ENCODE measurements at places on chromosomes 11 and 22.

GRCh38 chr22:45529971-45530575 is 27.4 kb downstream of the FBLN1 start:
- no peak for DNase-seq

- no peak for DNase-seq
These were observed 13.0 kb downstream of the CLPB start for GRCh38 chr11:72421351-72421750.

DNA sequence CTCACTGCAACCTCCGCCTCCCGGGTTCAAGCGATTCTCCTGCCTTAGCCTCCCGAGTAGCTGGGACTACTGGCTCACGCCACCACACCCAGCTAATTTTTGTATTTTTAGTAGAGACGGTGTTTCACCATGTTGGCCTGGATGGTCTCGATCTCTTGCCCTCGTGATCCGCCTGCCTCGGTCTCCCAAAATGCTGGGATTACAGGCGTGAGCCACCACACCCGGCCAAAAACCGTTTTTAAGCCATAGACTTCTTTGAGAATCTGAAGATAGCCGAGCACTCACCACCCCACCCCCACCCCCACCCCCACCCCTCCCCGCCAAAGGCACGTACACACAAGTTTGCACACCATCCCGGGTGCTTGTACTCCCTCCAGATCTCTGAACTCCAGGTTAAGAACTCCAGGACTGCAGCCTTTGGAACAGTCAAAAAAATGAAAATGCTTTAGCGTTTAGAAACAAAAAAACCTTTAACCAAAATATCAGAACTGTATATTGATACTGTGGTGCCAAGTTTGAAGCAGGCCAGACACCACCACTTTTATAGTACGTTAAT is 1.5 kb downstream of the CRKL start:
- DNase-seq = no peak

DNA sequence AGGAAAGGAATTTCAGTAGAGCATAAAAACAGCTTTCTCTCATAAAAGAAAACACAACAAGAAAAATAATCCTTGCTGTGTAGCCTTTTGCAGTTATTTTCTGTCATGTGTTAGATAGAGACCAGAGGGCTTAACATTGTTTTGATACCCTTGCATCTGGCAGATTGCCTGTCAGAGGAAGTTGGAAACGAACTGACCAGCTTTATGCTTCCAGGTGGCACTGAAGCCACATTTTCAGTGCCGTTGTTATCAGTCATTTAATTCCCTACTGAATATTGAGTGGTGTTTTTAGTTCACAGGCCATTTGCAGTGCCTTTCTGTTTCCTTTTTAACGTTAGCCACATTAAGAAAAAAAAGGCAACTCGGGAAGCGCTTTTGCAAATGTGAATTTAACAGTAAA is 21.5 kb upstream of the RAG2 start:
- DNase-seq = no peak

DNA sequence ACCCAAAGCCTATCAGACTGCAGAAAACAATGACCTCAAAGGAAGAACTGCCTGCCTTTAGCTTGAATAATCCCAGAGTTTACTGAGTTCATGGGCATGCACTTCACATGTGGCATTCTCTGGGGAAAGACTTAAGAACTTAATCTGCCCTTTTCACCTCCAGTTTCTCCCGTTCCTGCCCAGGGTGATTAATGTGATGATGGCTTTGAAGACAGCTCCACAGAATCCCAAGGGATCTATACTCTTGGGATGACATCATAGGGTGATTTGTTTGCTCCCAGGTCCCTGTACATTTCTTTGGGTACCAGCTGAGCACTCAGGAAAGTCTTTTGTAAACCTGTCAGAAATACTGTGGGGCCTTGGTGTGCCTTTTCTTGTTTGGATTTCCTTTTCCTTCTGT is 14.0 kb downstream of the FJX1 start:
- DNase-seq = no peak

DNA sequence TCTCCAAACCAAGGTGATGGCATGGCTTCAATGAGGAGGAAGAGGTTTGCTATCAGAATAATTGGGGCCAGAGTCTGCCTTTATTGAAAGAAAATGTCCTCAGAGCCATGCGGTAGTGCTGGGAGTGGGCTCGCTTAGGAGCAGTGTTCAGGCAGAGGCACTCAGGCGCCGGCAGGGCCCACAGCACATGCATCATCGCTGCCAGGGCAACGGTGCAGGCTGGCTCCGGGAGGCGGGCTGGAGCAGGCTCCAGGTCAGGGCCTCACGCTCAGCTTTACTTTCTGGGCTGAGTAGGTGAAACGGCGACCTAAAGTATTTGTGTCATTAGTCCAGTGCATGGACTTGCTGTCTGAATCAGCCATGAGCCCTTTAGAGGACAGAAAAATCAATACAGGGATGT is 169.9 kb upstream of the CCDC90B start:
- no peak for DNase-seq

GRCh38 chr11:64608046-64608445 is 17.0 kb downstream of the SLC22A12 start:
- DNase-seq = no peak

DNA sequence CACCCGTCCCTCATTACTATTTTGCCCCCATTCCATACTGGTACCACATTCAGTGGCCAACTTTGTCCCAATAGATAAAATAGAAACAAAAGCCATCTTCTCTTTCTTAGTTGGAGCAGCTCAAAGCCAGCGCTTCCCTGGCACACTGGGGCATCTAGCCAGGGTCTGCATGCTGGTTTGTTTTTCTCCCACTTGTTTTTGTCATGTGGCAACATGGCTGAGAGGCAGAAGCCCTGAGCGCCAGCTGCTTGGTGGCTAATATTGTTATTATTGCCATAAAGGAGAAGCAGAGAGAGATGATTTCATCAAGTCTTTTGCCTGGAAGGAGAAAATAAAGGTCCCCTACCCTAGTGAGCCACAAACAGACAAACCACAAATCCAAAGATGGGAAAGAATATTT is 48.4 kb upstream of the CRTAM start:
- no peak for DNase-seq

DNA sequence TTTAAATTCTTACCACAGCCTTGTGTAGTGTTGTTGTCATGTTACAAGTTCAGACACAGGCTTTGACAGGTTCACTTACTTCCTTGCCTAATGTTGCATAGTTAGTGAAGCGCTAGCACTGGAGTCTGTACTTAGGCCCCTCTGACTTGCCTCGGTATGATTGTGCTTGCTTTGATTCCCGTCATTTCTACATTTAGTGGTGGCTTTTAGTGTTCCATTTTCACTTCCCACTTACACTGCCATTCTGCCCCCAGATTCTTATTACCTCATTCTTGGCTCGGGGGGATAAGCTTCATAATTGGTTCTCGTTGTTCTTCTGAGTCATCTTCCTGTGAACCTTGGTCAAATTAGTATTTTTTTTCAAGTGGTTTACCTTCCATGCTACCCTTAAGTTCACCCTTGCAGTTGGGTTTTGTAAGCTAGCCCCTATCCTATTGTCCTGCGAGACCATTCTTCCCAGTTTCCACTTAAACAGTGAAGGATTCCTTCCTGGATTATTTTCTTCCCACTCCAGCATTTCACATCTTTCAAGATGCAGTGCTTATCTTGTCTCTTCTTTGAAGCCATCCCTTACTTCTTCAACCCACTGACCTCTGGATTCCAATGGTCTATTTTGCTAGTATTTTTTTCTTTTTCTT is 68.7 kb downstream of the DDX10 start:
- DNase-seq = peak; percentile 39

DNA sequence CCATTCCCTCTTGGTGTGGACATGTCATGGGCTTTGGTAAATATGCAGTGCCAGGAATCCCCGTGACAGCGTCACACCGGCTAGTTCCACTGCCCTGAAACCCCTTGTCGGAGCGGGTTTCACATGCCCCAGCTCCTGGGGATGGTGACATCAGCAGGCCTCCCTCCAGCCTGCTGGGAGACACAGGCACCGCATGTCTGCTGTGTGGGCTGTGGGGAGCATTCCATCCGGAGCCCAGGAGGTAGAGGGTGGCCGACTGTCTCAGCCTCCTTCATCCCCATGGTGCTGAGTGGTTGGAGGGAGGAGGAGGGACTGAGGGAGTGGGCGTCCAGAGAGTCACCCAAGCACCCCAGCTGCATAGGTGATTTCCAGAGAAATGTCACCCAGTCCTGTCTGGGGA is 1161.1 kb downstream of the BRD1 start:
- DNase-seq = no peak

GRCh38 chr11:25615069-25615468 is 716.9 kb upstream of the ANO3 start:
- DNase-seq = no peak

DNA sequence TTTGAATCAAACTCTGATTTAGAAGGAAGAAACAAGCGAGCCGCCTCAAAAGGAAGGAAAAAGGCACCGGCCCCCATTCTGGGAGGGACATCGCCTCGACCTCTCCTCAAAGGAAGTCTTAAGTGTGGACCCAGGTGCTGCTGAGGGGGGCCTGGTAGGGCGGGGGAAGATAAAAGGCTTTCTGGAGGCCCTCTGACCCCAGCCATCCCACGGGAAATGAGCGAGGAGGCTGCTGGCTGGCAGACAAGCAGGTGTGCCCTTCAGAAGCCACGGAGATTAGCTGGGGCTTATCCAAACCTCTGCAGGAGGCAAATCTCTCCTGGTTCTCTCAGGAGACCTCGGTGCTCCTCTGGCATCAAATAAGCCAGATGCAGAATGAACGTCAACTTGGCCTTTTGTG is 171.4 kb upstream of the BLID start:
- DNase-seq = no peak

DNA sequence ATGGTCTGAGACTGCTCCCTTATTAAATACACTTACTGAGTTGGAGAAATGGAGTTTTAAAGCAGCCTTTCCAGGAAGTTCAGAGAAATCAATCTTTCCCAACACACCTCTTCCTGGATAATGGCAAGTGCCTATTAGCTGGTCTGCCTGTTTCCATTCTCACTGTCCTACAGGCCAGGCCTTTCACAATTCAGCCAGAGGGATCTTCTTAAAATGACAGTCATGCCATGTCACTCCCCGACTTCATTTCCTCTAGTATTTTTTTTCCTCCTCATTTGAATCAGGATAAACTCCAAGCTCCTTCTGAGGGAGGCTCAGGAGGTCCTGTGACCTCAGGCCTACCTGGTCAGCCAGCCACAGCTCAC is 62.6 kb downstream of the FDX1 start:
- DNase-seq = no peak

DNA sequence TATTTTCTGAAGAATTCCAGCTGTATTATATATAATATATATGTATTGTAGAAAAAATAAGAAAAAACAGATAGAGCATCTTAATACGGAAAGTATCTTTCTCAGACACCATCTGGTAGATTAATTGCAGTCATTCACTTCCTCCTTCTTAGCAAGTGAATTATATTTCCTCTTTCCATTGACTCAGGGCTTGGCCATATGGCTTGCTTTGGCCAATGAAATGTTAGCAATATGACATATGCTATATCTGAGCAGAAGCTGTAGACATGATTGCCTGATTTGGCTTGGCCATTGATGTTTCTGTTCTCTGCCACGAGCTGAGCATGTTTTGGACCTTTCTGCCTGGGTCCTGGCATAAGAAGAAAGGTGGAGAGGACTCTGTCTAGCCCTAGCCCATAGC is 34.4 kb upstream of the ZBED5 start:
- no peak for DNase-seq

GRCh38 chr11:134756811-134757540 is 344.9 kb upstream of the B3GAT1 start:
- no peak for DNase-seq

DNA sequence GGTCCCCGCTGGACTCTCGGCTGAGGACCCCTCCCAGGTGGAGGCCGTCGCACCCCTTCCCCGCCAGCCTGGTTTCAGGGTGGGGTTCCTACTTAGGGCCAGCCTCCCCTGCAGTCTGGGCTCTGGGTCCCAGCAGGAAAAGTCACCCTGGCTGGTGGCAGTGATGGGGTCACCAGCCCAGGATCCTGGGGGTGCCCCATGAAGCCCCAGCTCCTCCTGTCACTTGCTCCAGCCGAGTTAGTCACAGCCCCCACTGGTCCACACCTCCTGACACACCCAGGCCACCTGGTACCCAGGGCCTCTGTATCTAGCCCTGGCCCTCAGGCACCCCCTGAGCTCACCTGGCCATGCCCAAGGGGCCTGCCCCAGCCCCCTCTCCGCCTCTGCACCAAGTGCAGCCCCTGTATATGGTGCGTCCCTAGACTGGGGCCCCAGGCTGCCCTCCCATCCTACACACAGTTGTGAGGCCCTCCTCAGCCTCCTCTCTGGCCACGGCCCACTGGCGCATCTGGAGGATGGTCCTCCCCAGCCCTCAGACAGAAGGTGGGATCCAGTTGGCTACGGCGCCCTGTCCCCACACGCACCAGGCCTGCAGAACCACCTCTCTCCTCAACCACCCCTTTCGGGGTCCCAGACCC is 6.7 kb downstream of the PLXNB2 start:
- no peak for DNase-seq

- no peak for DNase-seq
These were observed 18.1 kb upstream of the CAPRIN1 start for GRCh38 chr11:34033399-34033798.

- no peak for DNase-seq
These were observed 3.3 kb upstream of the BEST1 start for GRCh38 chr11:61946894-61947293.

DNA sequence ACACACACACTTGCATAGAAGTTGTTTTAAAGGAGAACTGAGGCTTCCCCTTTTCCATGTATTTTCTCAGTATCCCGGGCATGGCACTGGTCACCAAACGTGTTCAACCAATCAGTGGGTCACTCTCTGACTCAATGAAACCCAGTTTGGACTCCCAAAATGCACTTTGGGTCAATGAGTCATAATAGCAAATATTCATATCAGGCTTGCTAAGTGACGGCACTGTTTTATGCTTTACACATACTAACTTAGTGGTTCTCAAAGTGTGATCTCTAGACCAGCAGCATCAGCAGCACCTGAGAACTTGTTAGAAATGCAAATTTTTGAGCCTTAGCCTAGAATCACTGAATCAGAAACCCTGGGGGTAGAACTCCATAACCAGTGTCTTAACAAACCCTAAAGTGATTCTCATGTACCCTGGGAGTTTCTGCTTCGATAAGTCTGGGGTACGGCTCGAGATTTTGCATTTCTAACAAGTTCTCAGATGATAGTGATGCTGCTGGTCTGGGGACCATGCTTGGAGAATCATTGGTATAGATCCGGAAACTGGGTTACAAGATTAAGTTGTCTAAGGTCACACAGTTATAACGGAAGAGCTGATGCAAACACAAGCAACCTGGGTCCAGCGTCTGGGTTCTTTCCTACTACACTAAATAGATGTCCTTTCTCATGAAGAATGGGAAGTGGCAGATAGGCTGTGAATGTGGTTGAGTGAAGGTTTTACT is 35.6 kb downstream of the ETS1 start:
- peak; percentile 19 for DNase-seq
